Activated CD8-positive, alpha-beta memory T cell treated with anti-CD3 and anti-CD28 coated beads for 1 hour (primary cell): ENCODE measurements at places on chromosomes 3 and 15.
A peak's percentile ranks its signal among the peaks of the same experiment; 100 is the strongest.

- DNase-seq: no peak
Observed at GRCh38 chr3:128369121-128369703, 97.5 kb downstream of the DNAJB8 start.

DNA sequence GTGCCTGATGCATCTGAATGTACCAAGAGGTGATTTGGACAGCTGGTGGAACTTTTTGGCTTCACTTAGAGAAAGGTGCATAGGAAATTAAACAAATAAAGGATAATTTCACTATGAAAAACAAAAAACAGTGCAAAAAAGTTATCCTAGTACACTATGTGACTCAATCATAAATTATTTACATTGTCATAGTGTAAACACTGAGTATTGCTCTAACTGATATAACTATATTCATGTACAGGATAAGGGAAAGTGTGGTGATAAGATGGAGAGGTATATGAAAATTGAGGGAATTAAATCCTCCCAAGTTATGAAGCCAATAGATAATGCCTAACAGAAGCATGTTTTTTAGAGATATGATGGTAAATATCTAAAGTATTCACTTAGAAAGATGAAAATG is 50.2 kb upstream of the CPNE4 start:
- no peak for DNase-seq

- no peak for DNase-seq
Observed at GRCh38 chr3:159785273-159785708, 203.3 kb upstream of the IL12A start.

DNA sequence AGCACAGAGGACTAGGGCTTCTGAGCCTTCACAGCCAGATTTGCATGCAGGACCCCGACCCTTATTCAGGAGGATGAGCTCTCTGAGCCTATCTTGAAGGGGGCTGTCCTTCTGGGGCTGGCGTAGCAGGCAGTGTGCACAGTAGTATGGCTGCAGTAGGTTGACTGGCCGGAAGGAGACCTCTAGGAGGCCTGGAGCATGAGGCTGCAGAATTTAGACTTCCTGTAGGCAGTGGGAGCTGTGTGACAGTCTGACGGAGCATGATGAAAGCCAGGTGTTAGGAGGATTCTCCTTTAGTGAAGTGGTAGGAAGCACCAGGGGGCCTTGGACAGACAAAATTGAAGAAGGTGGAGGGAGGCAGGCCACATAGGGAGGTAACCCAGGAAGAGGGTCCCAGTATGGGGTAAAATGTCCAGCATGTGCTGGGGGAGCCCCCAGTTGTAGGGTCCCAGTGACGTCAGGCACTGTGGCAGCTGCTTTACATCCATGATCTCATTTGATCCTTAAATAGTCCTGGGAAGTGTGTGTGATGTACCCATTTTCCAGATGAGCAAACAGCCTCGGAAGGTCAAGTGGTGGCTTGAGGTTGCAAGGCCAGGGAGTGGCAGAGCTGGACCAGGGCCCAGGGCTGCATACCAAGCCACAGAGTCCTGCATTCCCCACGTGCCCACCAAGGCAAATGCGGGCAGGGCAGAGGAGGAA is 36.1 kb downstream of the SPSB4 start:
- no peak for DNase-seq

- peak; percentile 29 for DNase-seq
Observed at GRCh38 chr15:79380755-79381497, 51.2 kb upstream of the MINAR1 start.

GRCh38 chr3:119237299-119237698 is 3.4 kb downstream of the B4GALT4 start:
- no peak for DNase-seq

- DNase-seq: no peak
Observed at GRCh38 chr15:91926908-91927270, 73.4 kb downstream of the SLCO3A1 start.

DNA sequence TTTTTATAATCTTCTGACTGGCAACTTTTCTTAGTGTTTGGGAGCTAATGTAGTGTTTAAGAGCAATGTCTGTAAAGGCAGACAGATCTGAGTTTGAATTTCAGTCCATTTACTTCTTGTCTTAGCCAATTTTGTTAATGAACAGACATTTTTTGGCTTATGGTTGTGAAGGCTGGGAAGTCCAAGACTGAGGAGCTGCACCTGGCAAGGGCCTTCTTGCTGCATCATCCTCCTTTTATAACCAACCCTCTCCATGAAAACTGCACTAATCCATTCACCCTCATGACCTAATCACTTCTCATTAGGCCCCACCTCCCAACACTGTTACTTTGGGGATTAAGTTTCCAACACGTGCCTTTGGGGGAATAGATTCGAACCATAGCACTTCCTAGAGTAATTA is 164.5 kb downstream of the GAP43 start:
- no peak for DNase-seq
